Caco-2 (cell line): ENCODE measurements at places on chromosomes 6 and 20. TPM values are rescaled to one million over a fixed set of nuclear protein-coding genes. Genes with fewer than 3 reads are reported as not detected.

The EFCAB8 gene
- 1.8 and 2.0 TPM in 2 replicates for total RNA-seq

The PLCB4 gene
- total RNA-seq = 3.0 and 3.1 TPM in 2 replicates

The ZNF76 gene
- 22.7 and 24.6 TPM in 2 replicates for total RNA-seq

The FAM162B gene
- not detected in 2 replicates for total RNA-seq

The FHL5 gene
- not detected in 2 replicates for total RNA-seq

The HELZ2 gene
- total RNA-seq = 35.2 and 36.5 TPM in 2 replicates

The STK4 gene
- 68.3 and 74.7 TPM in 2 replicates for total RNA-seq

GRCh38 chr6:100488244-100488643 lies 23.5 kb upstream of the SIM1 start:
- H3K27ac ChIP-seq = no peak overlapping the region
- no peaks in the 10 kb centered on the region for H3K27me3 ChIP-seq
- no peaks in the 10 kb centered on the region for H3K4me1 ChIP-seq
- no peak for DNase-seq
- H3K4me3 ChIP-seq = no peak overlapping the region

GRCh38 chr6:134352786-134353480 lies 35.0 kb upstream of the SGK1 start:
- no peaks in the 10 kb centered on the region for H3K27me3 ChIP-seq
- H3K27ac ChIP-seq = no peak overlapping the region
- no peaks in the 10 kb centered on the region for H3K4me1 ChIP-seq
- no peak overlapping the region for H3K4me3 ChIP-seq
- no peaks in the 10 kb centered on the region for H3K36me3 ChIP-seq
- no peak for DNase-seq

GRCh38 chr6:108203189-108204112 lies 37.6 kb downstream of the NR2E1 start:
- no peak for DNase-seq
- peaks cover 4% of the 10 kb centered on the region; the same call in 1 of the 2 replicates for H3K4me1 ChIP-seq

- no peak overlapping the region for H3K4me3 ChIP-seq
- no peak overlapping the region for H3K27ac ChIP-seq
- no peak for DNase-seq
- no peaks in the 10 kb centered on the region for H3K36me3 ChIP-seq
These were observed 65.5 kb downstream of the PPP1R3G start for GRCh38 chr6:5150551-5151075.

- H3K4me1 ChIP-seq = no peaks in the 10 kb centered on the region
- no peak overlapping the region for H3K27ac ChIP-seq
- H3K27me3 ChIP-seq = no peaks in the 10 kb centered on the region
- H3K36me3 ChIP-seq = peaks cover 4% of the 10 kb centered on the region; the same call in 1 of the 2 replicates
These were observed 29.2 kb upstream of the GNRH2 start for GRCh38 chr20:3014179-3014578.

GRCh38 chr6:70413992-70414494 lies 735 bp downstream of the FAM135A start:
- no peaks in the 10 kb centered on the region for H3K27me3 ChIP-seq
- DNase-seq = no peak
- peaks cover 26% of the 10 kb centered on the region for H3K4me1 ChIP-seq
- peak overlapping the region; percentile 76 for H3K27ac ChIP-seq

GRCh38 chr6:34663831-34664255 lies 32.7 kb downstream of the ILRUN start:
- peak overlapping the region; percentile 49 for H3K27ac ChIP-seq
- no peak overlapping the region for H3K4me3 ChIP-seq
- H3K36me3 ChIP-seq = no peaks in the 10 kb centered on the region
- no peaks in the 10 kb centered on the region for H3K27me3 ChIP-seq
